NCI-H748 treated with DMSO at 0.1 percent for 48 hours (cell line): ENCODE measurements at places on chromosomes 3 and 15.

GRCh38 chr15:48388910-48389309 is 57.7 kb downstream of the DUT start:
- DNase-seq, result no peak

DNA sequence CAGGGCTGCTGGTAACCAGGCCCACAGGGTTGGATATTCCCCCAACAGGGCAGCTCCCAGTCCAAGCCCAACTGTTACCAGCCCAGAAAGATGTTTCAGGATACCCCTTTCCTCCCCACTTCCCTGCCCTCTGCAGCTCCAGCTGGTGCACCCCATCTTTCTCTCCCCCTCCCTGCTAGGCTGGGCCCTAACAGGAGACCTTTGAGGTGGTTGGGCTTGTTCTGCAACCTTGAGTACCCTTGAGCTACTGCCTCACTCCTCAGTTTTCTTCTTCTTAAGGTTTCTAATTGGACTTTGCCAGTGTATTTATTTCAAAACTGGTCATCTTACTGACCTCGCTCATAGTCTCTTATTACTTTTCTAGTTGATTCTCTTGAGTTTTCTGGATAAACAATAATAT is 16.9 kb upstream of the INSYN1 start:
- no peak for DNase-seq

DNA sequence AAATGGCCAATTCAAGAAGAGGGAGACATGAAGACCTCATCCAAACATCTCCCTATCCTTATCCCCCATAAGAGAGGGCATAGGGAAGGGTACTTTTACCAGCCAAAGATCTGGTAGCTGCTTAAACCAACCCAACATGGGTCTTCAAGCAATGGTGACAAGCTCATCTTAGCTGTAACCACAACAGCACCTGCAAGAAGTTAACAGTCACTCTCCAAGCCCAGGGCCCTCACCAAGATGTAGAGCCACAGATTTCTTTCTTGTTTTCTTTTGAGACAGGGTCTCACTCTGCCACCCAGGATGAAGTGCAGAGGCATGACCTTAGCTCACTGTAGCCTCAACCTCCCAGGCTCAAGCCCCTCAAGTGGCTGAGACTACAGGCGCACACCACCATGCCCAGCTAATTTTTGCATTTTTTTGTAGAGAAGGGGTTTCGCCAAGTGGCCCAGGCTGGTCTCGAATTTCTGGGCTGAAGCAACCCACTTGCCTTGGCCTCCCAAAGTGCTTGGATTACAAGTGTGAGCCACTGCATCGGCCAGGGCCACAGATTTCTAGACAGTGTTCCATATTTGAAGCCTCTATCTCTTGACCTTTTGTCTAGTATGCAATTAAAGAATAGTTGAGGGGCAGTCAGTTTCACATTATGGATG is 57.1 kb downstream of the DHX30 start:
- no peak for DNase-seq

- no peak for DNase-seq
Observed at GRCh38 chr3:131470377-131470776, 32.4 kb downstream of the MRPL3 start.

DNA sequence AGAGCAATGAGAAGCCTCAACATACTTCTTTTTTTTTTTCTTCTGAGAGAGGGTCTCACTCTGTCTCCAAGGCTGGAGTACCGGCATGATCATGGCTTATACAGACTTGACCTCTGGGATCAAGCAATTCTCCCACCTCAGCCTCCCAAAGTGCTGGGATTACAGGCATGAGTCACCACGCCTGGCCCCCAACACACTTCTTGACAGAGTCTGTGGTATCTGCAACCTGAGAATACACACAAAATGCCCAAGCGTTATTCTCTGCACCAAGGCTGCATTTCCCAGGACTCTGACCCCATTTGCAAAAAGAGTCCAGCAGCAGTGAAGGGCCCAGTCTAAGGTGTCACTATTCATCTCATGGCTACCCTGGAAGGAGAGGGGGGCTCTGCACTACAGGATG is 42.7 kb upstream of the BLM start:
- no peak for DNase-seq

DNA sequence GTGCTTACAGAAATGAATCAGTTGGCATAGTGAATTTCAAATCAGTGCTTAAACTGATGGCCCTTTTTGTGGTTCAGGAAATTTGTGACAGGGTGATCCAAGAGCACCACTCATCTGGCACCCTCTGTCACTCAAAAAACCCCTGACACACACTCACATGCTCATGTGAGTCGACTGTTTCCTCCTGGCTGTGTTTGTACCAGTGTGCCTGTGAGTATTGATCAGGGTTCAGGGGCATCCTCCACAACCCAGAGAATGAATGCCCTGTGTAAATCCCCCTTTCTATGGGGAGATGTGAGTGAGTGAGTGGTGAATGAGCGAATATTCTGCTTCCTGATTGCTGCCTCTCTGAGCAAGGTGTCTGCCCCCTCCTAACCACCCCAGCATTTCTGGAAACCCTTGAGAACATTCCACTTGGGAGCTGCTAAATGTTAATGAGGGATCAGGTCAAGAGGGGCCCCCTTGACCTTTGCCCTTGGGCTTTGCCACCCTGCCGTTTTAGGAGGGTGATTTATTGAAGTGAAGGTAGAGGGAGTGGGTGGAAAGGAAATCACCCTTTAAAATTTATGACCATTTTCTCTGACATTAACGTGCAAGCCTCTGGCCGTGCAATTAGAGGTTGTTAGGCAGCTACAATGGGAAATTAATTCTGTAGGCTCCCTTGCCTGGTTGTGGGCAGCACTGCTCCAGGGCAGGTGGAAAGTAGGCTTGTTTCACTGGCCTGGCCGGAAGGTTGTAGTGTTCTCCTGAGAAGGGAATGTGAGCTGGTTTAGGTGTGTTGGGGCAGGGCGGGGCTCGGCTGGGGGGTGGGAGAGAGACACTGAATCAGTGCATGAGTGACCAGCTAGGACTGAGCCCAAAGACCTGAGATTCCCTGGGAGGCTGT is 87.2 kb downstream of the SLCO3A1 start:
- no peak for DNase-seq

- no peak for DNase-seq
Observed at GRCh38 chr15:25931851-25932250, 68.7 kb upstream of the ATP10A start.

- no peak for DNase-seq
Observed at GRCh38 chr3:71156062-71156665, 427.4 kb downstream of the FOXP1 start.

- DNase-seq, result no peak
Observed at GRCh38 chr3:54137311-54137710, 15.0 kb downstream of the CACNA2D3 start.

- no peak for DNase-seq
Observed at GRCh38 chr15:94323076-94323475, 91.7 kb downstream of the MCTP2 start.

DNA sequence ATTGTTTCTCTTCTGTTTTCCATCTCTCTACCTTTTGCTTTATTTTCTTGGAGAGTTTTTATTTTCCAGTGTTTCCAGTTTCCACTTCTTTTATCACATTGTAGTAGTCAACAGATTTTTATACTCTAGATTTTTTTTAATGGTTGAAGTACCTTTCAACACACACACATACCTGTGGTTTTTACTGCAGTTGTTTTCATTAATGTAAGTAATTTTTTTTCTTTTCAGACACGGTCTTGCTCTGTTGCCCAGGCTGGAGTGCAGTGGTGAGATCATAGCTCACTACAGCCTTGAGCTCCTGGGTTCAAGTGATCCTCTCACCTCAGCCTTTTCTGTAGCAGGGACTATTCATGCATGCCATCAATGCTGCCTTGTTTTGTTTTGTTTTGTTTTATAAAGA is 472.5 kb upstream of the SGO1 start:
- no peak for DNase-seq

- DNase-seq, result no peak
Observed at GRCh38 chr3:7204848-7205156, 343.9 kb downstream of the GRM7 start.

DNA sequence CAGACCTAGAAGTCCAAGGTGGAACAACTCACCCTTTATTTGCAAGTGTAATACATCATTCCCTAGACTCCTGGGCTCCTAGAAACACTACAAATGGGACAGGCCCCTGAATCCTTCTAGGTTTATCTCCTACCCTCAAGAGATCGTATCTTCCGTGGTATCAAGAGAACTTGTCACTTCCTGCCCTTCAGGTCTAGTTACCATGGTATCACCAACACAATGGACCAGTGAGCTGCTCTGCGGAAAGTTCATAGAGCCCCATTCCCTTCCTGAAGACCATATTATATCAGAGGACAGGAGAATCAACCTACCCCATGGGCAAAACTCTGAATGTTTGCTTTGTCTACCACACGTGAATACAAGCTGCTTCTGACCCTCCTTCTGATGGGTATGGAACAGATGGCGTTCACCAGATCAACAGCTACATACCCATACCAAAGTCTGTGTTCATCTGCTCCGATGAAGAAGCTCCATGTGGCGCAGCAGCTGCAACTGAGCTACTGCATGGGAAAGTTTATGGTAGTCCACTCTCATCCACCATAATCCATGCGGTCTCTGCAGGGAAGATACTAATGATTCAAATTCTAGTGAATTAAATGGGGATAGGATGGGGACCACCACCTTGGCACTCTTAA is 84.6 kb upstream of the KLF13 start:
- DNase-seq, result no peak

DNA sequence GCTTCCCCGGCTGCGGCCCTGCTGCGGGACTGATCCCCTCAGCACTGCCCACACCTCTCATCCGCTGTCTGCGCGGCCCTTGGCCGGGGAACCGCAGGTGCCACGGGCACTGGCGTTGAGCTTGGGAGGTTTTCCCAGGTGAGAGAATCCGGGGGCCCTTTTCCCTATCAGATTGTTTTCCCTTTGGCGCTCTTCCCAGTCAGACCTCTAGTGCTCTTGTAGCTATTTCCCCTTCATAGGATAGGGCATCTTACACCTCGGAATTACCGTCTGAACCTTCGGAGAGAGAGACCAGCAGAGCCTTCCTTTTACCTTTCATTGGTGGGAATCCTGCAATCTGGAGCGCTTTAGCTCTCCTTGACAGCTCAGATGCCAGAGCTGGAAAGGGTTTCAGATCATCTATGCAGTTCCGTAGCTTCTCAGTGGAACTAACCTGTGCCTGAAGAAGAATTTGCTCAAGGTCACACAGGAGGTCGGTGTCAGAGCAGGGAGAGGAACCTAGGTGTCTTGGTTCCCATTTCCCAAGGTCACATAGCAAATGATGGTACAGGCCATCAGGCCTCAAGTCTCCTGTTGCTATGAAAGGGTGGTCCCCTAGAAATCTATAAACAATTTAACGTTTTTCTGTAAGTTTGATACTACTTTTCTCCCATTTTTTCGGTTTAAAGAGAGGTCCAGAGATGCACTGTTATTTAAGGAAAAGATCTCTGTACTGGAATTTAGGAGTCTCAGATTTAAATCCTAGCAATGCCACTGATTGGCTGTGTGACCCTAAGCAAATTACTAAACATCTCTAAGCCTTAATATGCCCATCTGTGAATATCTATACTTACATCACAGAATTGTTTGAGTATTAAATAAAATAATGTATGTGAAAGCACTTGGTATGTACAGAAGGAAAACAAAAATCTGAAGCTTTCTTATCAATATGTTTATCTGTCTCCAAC is 916 bp downstream of the IDH3A start:
- peak; percentile 20 for DNase-seq

GRCh38 chr3:184460276-184460675 is 80.4 kb downstream of the CHRD start:
- no peak for DNase-seq

DNA sequence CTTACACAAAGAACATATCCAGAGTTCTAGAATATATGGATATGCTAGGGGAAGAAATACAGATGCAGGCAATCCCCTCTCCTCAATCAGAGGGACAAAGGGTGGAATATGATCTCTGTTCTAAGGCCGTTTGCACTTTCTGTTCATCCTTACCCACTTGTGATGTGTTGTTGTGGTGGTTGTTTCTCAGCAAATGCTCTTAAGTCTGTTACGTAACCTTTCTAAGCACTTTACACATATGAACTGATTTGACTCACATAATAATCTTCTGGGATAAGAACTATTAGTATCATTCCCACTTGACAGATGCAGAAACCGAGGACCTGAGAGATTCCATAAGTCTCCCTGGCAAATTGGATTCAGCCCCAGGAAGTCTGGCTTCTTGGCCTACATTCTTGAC is 40.5 kb downstream of the NGRN start:
- DNase-seq, result no peak

DNA sequence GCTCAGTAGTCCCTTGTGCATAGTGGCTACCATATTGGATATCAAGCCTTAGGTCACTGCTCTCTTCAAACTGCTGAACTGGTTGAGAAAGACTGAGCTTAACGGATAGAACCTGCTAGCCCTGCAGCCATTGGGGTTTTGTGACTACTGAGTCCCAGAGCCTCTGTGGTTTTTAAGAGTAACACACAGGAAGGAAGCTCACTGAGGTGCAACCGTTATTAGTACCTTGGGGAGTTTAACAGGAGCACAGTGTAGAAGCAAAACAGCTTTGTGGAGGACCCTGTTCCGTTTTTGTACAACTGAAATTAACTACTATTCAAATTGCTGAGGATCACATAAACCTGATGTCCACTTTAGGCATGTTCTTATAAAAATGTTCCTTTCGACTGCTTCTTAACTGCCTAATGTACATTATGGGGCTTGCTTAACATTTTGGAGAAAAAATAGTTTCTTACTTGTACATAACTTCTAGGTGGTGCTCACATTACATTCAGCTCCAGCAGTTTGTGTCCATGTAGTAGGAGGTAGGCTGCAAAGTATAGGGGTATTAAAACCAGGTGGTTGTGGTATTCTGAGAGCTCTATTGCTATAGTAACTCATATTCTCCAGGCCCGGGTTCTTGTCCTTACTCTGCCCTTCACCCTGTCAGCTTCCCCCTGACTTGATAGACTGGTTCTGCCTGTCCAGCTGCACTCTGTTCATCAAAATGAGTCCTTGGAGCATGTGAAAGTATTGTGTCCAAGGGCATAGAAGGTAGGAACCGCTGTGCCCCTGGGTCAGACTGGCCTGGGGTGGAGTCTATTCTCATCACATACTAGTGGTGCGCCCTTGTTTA is 17.3 kb downstream of the PXK start:
- no peak for DNase-seq

DNA sequence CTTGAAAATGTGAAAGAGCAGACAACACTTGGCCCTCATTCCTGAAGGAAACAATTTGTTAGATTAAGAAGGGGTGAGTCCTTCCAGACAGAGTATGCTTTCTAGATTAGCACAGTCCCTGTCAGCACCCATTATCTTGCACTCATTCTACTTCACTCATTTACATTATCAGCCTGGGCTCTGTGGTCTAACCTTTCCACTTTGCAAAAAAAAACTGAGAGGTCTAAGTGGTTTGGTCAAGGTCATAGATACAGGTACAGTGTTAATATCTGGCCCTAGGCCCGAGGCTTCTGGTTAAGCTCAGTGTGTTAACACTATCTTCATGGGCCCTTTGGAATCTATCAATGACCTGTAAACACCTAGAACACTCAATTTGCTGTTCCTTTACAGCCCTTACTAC is 123.4 kb upstream of the LRRN1 start:
- DNase-seq, result no peak

DNA sequence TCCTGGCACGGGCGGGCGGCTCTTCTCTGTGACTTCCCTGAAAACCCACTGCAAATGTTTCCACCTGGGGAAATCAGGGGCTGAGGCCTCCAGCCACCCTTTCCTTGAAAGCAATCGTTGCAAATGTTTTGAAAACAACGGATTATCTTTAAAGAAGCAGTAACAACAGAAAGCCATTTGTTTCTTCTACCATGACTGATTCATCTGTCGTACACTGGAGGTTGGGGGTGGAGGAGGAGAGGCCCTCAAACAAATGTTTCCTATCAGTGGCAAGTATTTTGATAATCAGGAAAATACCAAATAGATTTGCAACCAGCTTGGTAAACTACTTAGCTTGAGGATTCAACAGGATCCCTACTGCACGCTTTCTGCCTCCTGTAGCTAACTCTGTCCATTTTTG is 114.9 kb downstream of the PDZRN3 start:
- DNase-seq, result no peak

GRCh38 chr15:100108846-100109245 is 232.9 kb downstream of the ADAMTS17 start:
- DNase-seq, result no peak
